LoVo (cell line): ENCODE measurements at places on chromosomes 2 and 18.

DNA sequence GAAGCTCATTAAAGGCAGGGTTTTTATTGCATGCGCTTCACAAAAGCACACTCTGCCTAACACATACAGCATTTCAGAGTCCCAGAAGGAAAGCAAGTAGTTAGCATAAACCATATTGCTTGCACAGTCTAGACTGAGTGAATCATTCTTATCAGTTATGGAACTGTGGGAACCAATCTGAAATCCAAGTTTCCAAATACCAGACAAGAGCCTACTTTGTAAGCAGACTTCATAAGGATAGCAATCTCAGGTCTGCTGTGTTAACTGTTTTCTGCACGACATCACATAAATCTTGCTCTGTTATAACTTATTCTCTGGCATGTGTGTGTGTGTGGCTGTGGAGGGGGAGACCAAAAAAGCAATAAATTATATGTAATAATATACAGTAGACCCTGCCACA is 608.1 kb upstream of the REG3G start:
- no peak for DNase-seq

DNA sequence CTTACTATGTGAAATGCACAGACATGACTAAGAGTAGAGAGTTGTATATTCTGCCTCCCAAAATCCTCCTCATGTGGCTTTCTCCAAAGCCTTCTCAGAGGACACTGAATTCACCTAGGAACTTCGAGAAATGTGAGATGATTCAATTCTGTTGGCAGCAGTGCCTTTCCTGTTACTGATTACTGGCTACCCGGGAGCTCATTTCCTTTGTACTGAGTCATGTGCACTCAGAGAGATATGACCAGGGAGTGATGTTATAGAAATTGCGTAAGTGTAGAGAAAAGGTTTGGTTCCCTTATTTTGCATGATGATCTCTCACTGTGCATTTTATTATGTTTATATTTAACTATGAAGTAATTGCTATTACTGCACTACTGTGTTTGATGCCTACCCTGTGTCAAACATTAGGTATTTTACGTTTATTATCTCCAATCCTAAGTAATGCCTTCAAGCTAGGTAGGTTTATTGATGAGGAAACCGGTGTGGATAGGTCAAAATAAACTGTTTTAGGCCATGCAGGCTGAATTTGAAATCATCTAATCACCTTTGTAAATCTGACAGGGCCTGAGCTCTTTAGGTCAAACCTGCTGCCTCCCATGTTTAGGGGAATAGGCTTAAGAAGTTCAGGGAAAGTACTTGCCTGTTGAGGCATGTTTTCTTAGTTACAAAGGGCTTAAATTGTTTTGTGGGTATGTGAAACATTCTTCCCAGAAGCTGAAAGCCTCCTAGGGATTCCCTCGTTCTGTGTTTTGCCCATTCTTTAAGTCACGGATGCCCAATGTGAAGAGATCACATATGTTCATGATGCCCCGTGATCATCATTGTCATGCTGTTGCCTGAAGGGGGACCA is 86.8 kb downstream of the FMNL2 start:
- peak; percentile 86 for DNase-seq

GRCh38 chr2:51597086-51597485 is 565.2 kb upstream of the NRXN1 start:
- DNase-seq = no peak

DNA sequence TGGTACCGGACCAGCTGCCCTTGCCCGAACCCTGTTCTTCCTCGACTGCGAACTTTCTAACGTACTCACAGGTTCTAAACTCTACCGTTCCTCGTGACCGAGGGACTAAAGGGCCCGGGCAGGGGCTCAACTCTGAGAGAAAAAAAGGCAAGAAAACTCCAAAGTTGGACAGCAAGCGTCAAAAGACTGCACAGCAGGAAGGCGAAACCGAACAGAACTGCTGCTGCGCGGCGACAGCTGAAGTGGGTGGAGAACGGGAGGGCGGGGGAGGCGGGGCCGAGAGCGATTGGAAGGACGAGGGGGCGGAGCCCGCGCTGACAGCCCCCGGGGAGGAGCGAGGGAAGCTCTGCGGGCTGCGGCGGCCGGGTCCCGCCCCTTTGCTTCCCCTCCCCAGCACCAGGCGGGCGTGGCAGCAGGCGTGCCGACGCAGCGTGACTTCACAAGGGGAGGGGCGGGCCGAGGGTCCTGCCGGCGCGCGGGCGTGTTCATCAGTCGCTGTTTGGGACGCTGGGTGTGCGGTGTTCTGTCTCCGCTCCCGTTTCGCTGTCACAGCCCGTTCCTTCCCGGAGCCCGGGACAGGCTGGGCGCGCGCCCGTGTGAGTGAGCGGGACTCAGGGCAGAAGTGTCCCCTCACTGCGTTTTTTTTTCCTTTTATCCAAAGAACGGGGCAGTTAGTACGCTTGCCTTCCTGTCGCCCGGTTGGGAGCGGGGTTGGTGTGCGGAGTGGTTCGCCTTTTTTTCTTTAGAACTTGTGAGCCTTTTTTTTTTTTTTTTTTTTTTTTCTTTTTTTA is at the start of gene NABP1:
NABP1 (plus strand) TSS at position 491 of the 791 bp plus-strand sequence. CDS start 479 bp downstream, outside the sequence.
- peak; percentile 99 for DNase-seq

GRCh38 chr2:196748123-196748522 is 51.4 kb downstream of the GTF3C3 start:
- no peak for DNase-seq

DNA sequence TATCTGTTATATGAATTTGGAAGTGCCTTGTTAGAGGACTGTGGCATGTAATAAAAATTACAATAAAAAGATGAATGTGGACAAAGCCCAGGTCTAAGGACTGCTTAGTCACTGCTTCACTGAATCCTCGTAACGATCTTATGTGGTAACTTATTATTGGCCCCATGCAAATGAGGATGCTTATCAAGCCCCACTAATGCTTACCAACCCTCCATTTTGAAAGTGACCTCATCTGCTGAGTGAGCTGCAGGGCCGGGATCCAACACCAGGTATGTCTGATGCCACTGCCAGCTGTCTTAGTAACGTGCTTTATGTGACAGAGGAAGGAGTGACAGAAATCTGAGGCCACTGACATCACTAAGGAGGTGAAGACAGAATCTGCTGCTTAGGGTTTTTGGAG is 65.3 kb upstream of the CCDC85A start:
- DNase-seq = no peak

- no peak for DNase-seq
These were observed 9.2 kb downstream of the IMPA2 start for GRCh38 chr18:11990539-11990938.

DNA sequence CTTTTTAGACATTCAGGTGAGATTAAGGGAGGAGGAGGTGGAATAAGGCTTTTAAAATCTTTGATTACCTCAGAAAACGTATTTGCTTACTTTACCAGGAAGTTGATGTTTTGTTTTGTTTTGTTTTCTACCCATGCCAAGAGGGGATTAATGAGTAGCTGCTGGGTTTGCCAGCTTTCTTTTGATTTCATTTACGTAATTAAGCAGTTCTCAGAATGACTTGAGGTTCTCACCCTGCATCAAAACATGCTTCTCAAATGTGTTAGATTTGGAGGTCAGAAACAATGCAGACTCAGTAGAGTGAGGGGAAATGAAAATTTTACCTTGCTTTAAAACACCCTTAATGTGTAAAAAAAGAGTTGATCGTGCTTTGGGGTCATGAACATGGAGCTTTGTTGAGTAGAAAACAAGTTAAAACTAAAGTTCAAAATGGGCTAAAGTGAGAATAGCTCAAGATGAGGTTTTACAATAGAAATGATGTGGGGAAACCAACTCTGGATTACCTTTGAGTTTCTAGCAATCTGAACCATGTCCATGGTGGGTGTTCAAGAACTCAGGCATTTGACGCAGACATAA is 217.1 kb upstream of the EPAS1 start:
- DNase-seq = no peak

GRCh38 chr18:13222856-13223281 is 4.3 kb downstream of the LDLRAD4 start:
- DNase-seq = peak; percentile 7

GRCh38 chr2:30590407-30590806 is 143.4 kb downstream of the LCLAT1 start:
- no peak for DNase-seq

DNA sequence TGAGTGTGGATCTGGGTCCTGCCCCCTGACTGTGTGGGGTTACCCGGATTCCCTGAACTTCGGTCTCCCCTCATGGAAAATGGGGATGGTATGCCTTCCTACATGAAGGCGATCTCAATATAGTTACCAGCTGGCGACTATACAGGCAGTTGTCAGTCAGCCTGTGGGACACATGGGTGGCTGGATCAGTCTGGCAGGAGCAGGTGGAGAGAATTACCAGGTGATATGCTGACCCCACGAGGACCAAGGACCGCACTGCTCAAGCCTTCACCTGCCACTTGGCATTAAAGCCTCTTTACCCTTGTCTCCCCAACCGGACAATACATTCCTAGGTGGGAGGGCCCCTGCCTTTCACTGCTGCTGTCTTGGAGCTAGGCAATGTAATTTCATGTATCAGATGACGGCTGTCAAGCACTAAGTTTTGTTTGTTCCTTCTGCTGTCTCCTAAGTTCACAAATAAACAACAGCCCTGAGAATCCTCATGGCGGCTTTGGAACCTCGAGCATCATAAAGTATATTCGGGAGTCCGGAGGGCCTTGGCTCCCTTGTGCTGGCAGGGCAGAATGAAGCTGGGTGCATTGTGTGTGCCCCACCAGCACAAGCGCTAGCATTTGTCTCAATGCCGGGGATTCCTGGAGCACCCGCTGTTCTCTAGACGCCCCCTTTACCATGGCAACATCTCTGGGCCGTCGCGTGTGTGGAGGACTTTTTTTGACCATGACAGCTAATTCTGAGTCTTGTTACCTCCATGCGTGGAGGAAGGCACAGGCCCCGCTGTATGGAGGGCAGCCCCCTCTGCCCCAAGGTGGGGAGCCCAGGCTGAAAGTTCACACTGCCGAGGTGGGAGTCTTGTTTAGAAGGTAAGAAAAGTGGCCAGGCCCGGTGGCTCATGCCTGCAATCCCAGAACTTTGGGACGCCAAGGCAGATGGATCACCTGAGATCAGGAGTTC is 48.6 kb downstream of the PDCL3 start:
- DNase-seq = no peak

- peak; percentile 74 for DNase-seq
These were observed 62.5 kb downstream of the RELCH start for GRCh38 chr18:62249478-62250097.

GRCh38 chr2:54772110-54772509 is 48.6 kb downstream of the EML6 start:
- DNase-seq = peak; percentile 30

DNA sequence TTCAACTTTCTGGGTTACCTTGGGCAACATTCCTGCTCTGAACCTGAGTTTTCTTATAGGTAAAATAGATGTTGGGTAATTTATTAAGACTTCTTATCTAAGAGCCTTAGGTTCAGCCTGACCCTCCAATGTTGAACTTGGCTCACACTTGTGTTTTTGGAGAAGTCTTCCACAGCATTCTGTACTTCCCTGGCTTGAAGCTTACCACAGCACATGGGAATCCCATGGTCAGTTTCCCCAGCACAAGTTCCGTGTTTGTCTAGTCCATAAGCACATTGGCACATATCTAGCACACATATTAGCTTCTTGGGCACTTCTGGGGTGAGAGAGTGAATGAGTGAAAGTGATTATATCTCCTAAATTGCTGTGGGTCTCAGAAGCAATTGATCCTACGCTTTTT is 782.5 kb upstream of the HS6ST1 start:
- no peak for DNase-seq

DNA sequence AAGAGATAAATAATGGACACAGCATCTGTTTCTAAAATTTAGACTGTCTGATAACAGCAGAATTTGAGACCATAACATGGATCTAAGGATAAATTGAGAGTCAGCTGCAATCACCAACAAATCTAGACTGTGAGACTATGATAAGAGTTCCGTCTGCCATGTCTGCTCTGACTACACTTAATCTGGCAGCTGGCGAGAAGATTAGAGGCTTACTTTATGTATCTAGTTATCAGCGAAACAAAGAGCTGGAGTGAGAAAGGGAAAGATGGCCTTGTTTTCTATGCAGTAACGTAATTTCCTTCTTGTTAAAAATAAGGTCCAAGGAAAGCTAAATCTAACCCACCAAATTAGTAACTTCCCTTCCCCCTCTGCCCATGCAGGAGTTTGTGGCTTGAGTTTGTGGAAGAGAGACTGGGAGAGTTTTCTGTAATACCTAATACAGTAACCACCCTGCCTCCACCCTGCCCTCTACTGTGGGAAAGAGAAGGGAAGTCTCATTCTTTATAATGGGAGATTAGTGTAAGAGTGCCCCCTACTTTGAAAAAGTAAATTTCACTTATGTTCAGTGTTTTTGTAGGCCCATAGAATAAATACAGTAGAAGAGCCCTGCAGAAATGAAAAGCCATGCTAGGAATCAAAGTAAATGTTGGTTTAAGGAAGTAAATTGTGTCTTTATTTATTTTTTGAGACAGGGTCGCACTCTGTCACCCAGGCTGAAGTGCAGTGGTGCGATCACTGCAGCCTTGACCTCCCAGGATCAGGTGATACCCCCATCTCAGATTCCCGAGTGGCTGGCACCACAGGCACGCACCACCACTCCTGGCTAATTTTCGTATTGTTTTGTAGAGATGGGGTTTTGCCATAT is 27.5 kb downstream of the EML4 start:
- peak; percentile 16 for DNase-seq

DNA sequence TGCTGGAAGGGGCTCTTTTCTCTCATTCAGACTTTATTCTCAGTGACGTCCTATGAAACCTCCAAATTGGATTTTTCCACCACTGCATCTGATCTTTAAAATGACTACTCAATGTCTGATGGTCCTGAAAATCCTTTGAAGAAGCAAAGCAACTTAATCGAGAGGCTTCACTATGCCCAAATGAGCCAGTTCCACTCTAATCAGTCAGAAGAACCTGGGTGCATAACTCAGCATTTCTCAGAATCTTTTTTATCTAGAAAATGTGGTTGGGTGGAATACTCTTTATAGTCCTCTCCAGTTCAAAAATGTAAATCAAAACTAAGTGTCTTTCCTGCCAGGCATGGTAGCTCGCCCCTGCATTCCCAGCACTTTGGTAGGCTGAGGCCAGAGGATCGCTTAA is 60.7 kb downstream of the PRELID3A start:
- no peak for DNase-seq

- DNase-seq = no peak
These were observed 1983.5 kb upstream of the CELF4 start for GRCh38 chr18:39549144-39549543.

GRCh38 chr2:43136876-43137275 is 89.5 kb downstream of the ZFP36L2 start:
- no peak for DNase-seq

DNA sequence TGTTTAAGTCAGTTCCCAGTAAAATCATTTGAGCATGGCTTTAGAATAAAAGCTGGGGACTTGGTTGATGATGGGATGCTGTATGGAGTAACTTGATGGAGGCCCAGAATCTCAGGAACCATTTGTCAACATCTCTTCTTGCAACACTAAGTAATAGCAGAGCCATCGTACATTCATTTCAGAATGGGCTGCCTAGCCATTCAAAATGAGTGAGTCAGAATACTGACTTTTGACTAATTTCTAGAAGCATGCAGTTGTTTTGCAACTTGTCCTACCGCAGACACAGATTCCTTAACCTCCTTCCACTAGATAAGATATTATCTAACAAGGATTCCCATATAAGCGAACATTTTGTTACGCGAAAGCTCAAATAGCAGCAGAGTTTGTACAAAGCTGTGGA is 229.5 kb downstream of the CNTNAP5 start:
- no peak for DNase-seq

- DNase-seq = no peak
These were observed 55.4 kb downstream of the MALT1 start for GRCh38 chr18:58726671-58727070.
